GM12878 (cell line): ENCODE measurements at places on chromosomes 12 and 14.
A peak's percentile ranks its signal among the peaks of the same experiment; 100 is the strongest.

GRCh38 chr14:73168691-73169090, 32.4 kb downstream of the PSEN1 start:
- no peak for DNase-seq

GRCh38 chr14:74911704-74912103, 11.4 kb downstream of the RPS6KL1 start:
- no peak for DNase-seq

- no peak for DNase-seq
These were observed 40.1 kb upstream of the DCN start for GRCh38 chr12:91222746-91223145.

- no peak for DNase-seq
These were observed 4.2 kb upstream of the KLC1 start for GRCh38 chr14:103624860-103625259.

DNA sequence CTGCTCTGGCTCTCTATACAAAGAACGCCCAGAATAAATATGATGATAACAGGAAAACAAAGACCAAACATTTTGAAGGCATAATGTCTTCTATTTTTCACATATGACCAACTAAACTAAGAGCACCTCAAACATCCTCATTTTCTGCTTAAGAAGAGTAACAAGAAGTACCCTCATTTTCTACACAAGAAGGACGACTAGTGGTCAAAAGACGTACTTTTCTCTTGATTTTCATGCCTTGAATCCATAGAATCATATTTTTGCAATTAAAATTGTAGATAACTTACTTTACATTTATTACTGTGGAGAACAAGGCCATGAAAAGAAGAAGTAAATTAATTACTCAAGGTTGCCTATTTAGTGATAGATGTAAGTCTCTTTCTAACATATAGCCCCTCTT, 358.6 kb downstream of the DUSP6 start:
- DNase-seq = no peak

GRCh38 chr12:64120568-64120967, 101.5 kb downstream of the KICS2 start:
- no peak for DNase-seq

GRCh38 chr14:50812856-50813543, 18.0 kb downstream of the NIN start:
- no peak for DNase-seq

DNA sequence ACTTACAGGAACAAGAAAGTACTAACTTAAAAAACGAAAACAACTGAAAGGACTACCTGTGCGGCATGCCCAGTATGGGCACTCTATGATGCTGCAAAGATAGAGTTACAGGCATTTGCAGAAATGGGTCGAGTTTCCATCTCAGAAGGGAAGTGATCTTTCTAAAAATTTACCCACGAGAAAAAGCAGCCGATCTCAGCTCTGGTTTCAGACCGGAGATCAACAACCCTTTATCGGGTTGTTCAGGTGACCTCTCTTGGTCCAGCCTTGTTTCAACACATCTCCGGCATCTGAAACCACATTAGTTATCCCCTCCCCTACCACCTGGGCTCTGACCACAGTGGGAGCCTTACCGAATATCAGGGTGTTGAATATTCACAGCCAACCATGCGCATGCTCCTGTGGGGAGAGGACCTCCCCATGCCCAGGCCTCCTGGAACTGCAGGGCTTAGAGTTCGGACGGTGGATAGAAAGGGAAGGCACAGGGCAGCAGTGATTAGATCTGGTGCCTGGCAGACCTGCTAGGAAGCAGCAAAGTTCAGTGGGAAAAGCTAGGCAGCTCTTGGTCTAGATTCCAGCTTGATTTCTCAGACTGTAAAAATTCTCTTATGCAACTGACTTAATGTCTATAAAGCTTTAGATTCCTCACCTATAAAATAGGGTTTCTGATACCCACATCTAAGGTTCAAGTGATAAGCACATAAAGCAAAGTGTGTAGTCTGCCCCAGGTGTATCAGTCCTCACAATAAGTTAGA, 906.0 kb downstream of the VRK1 start:
- DNase-seq = peak; percentile 53

- DNase-seq = no peak
These were observed 165.1 kb upstream of the ATP2B1 start for GRCh38 chr12:89873745-89874144.

DNA sequence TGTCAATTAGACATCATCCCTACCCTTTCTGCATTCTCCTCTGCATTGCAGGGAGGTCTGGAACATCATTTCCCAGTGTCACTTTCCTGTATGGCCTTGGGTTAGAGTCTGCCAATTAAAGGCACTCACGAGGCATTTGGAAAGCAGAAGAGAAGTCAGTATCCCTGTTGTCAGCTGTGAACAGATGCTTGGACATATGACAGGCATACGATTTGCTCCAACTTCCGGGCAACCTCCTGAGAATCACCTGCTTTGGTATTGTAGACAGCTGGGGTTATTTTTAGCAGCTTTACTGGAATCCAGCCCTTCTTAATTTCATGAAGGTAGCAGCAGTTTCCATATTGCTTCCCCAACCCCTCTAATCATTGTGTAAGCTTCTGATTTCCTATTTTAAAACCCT, 88.7 kb upstream of the DHRS4 start:
- DNase-seq = no peak

GRCh38 chr12:52865090-52865944, 16.5 kb upstream of the KRT78 start:
- no peak for DNase-seq

GRCh38 chr12:29737644-29738043, 46.1 kb downstream of the TMTC1 start:
- DNase-seq = no peak

DNA sequence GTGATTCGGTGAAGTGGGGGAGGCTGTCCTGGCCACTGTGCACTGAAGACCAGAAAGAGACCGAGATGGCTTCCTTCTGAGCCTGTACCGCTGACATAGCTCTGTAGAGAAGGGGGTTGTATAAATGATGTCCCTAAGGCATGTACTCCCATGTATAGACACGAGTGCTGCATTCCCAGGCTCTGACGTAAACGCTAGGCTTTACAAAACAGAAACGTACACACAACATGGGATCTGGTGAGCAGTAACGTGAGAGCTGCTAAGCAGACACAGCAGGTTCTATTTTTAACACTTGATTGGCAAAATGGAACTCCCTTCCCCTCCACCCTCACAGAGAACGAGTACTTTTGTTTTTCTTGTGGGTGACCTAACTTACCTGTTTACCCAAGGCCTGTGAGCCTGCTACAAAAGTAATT, 35.9 kb downstream of the ACADS start:
- DNase-seq = no peak

GRCh38 chr14:80575763-80576162, 364.5 kb upstream of the DIO2 start:
- DNase-seq = no peak

GRCh38 chr12:92529944-92530343, 172.8 kb upstream of the PLEKHG7 start:
- no peak for DNase-seq

GRCh38 chr12:18629916-18630315, 107.9 kb downstream of the PLCZ1 start:
- DNase-seq = no peak

DNA sequence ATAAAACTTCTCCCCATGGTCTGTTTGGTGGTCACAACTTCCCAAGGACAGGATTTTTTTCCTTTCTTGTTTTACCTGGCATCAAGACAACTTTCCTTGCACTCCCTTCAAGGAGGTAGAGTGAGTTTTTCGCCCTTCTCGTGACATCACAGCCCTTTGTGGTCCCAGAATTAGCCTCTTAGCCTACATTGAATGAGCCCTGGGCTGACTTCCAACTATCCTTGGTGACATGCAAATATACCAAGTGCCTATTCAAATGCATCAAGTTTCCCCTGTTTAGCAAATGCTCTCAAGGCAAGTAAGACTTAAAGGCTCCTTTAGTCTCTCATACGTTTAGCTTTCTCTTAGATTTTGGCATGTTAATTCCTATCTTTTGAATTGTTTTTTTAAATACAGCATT, 36.6 kb downstream of the TC2N start:
- DNase-seq = peak; percentile 62

DNA sequence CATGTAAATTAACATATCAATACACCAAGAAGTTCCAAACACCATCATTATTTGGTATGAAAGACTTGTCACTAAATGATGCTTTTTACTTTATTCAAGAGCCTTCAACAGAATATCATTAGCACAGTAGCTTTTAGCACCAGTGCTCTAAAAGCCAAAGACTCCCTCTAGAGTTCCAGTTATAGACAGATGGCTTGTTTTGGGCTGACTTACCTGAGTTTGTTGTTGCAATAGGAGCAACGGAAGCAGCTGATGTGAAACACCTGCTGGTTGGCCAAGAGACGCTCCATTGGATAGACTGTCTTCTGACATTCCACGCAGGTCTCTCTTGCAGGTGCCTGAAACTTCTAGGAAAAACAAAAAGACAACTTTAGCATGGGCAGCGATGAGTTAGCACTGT, 14.5 kb upstream of the CERS5 start:
- DNase-seq = no peak

DNA sequence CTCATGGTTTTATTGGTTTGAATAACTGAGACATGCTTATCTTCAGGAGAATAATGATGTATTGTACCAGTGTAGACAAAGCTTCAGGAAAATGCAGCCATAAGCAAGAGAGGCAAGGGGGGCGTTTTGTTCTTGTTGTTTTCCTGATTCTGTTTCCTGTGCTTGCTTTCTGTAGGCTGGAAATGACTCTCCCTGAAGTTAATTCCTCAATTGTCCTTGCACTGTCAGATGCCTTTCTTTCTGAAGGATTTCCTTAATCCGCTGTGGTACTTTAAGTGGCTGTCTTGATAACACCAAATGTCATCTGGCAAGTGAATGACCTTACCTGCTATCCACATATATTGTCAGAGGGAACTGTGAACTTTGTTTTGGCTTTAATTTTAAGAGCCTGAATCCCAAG, 220.0 kb downstream of the NEDD1 start:
- no peak for DNase-seq
